ENCODE measurements at places on chromosomes 1 and 21. TPM values are rescaled to one million over a fixed set of nuclear protein-coding genes. Genes with fewer than 3 reads are reported as not detected.

RAB7B gene
- total RNA-seq: 7.4 TPM

MFSD2A gene
- total RNA-seq: 2.3 TPM

LRIG2 gene
- total RNA-seq: 17.5 TPM

UBXN10 gene
- total RNA-seq: not detected

YIPF1 gene
- total RNA-seq: 34.4 TPM

CFAP74 gene
- not detected for total RNA-seq

CELA3B gene
- total RNA-seq: not detected

RGS4 gene
- total RNA-seq: 255 TPM

MAN1A2 gene
- 31.3 TPM for total RNA-seq

ST6GALNAC3 gene
- total RNA-seq: 3.1 TPM

SHISAL2A gene
- total RNA-seq: not detected

BARHL2 gene
- total RNA-seq: not detected

HEYL gene
- not detected for total RNA-seq

ESPN gene
- total RNA-seq: not detected

MORC3 gene
- 19.5 TPM for total RNA-seq

All from fibroblast of the aortic adventitia (primary cell).